ENCODE measurements at places on chromosomes 6 and 20. TPM values are rescaled to one million over a fixed set of nuclear protein-coding genes. Genes with fewer than 3 reads are reported as not detected.

ARG1 gene
- 0.89 TPM for total RNA-seq

THBS2 gene
- total RNA-seq = 28.8 TPM

LTV1 gene
- total RNA-seq = 14.6 TPM

SLC22A7 gene
- total RNA-seq = not detected

IPCEF1 gene
- total RNA-seq = 5.0 TPM

All from cardiac septum (tissue), 1 donor.